IMR-90 (cell line): ENCODE measurements at places on chromosomes 13 and 19. TPM values are rescaled to one million over a fixed set of nuclear protein-coding genes. Genes with fewer than 3 reads are reported as not detected.
A peak's percentile ranks its signal among the peaks of the same experiment; 100 is the strongest.

- no peak overlapping the region for H3K4me3 ChIP-seq
- H3K27me3 ChIP-seq, result no peaks in the 10 kb centered on the region
- no peak for DNase-seq
- 0 out of 2 replicates have a peak, but pooled peaks cover 2% of the 10 kb centered on the region for H3K4me1 ChIP-seq
- H3K27ac ChIP-seq, result no peak overlapping the region
Measured at GRCh38 chr13:101205408-101205807, 210.9 kb downstream of the NALCN start.

DNA sequence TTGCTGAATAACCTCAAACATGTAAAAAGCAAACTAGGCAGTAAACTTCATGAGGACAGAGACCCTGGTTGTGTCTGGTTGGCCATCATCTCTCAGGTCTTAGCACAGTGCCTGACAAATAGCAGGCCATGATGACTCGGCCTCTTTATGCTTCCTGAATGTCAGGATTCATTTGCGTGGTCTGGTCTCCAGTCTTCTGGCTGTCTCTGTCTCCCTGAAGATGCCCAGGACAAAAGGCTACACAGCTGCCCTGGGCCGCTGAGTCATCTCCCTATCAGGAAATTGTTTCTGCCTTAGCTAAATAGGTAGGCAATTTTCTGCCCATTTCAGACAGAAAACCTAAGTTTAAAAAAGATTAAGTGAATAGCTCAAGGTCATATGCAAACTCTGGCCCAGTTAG is 84.1 kb upstream of the FNDC3A start:
- H3K27ac ChIP-seq, result no peak overlapping the region; the same call in 1 of the 2 replicates
- H3K4me3 ChIP-seq, result no peak overlapping the region
- no peaks in the 10 kb centered on the region for H3K27me3 ChIP-seq

- H3K27ac ChIP-seq, result peak overlapping the region; percentile 17; the same call in 1 of the 2 replicates
- peaks cover 6% of the 10 kb centered on the region; the same call in 1 of the 2 replicates for H3K27me3 ChIP-seq
- peak; percentile 28 for DNase-seq
Measured at GRCh38 chr19:49056101-49056901, 1.2 kb downstream of the CGB7 start.

DNA sequence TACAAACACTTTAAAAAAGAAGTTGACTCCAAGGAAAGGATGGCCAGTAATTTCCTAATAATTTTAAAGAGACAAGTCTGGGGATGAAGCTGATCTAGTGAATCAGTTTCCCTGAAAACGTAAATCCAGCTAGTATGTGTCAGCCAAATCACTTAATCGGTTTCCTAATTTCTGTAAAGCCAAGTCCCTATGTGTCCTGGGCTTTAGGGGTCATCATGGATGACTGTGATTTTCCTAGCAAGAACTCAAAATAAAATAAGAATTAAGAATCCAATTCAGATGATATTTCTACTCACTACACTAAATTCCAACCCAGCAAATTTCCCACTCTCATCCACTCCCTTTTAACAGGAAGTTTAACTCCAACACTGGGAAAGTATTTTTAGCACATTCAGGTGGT is 35.9 kb downstream of the ELF1 start:
- H3K4me3 ChIP-seq, result no peak overlapping the region
- H3K27me3 ChIP-seq, result no peaks in the 10 kb centered on the region
- H3K27ac ChIP-seq, result no peak overlapping the region
- DNase-seq, result no peak
- peaks cover 5% of the 10 kb centered on the region; the same call in 1 of the 2 replicates for H3K4me1 ChIP-seq

DNA sequence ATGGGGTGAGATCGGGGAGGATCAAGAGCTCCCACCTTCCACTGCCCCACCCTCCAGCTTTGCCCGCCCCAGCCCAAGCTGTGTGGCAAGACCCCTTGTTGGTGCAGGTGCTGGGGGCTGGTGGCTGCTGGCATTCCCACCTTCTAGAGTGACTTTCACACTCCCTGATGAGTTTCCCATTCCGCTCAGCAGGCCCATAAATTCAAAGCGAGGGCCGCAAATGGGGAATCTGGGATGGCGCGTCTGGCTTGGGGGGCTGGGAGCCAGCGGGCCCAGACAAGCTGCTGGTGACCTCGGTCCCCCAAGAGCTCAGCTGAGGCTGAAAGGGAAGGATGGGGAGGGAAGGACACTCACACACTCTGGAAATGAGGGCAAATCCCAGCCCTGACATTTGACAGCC is 110.3 kb downstream of the GADD45B start:
- no peak for DNase-seq
- H3K36me3 ChIP-seq, result no peaks in the 10 kb centered on the region
- peaks cover 3% of the 10 kb centered on the region for H3K27me3 ChIP-seq
- no peak overlapping the region for H3K4me3 ChIP-seq
- H3K4me1 ChIP-seq, result peaks cover 5% of the 10 kb centered on the region; the same call in 1 of the 2 replicates

DNA sequence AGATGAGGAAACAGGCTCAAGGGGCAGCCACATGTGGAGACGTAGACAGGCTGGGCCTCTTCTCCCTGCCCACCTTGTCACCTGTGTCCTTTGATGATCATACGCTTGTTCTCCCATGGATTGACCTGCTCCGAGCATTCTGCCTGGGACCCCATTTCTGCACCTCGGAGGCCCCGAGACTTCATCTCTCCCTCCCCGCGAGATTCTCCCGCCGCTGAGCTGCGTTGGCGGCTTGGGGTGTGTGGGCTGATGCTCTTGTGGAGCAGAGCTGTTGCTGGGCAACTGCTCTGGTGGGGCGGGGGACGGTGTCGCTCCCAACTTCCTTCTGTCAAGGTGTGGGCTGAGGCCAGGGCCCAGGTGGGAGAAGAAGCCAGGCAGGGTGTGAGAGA is 22.1 kb downstream of the MAST3 start:
- no peak overlapping the region for H3K4me3 ChIP-seq
- no peak overlapping the region for H3K27ac ChIP-seq
- peaks cover 13% of the 10 kb centered on the region for H3K4me1 ChIP-seq

Gene RDH8
- not detected in 2 replicates for polyA plus RNA-seq

GRCh38 chr19:38317104-38317612 is 1.4 kb upstream of the YIF1B start:
- DNase-seq, result no peak
- H3K36me3 ChIP-seq, result no peaks in the 10 kb centered on the region
- no peak overlapping the region for H3K4me3 ChIP-seq
- H3K4me1 ChIP-seq, result peaks cover 6% of the 10 kb centered on the region
- H3K27ac ChIP-seq, result no peak overlapping the region

Gene XAB2
- polyA plus RNA-seq, result 34.4 and 39.4 TPM in 2 replicates

Gene PSG3
- polyA plus RNA-seq, result 0.03 and 0.10 TPM in 2 replicates

Gene RXFP2
- not detected in 2 replicates for polyA plus RNA-seq

- no peaks in the 10 kb centered on the region for H3K36me3 ChIP-seq
- H3K27me3 ChIP-seq, result no peaks in the 10 kb centered on the region
- DNase-seq, result peak; percentile 33
Measured at GRCh38 chr13:82963226-82964099, 918.8 kb downstream of the SLITRK1 start.

- no peak overlapping the region for H3K4me3 ChIP-seq
- H3K27ac ChIP-seq, result no peak overlapping the region
- DNase-seq, result no peak
- H3K4me1 ChIP-seq, result no peaks in the 10 kb centered on the region
- H3K36me3 ChIP-seq, result no peaks in the 10 kb centered on the region
Measured at GRCh38 chr13:25958986-25959385, 92.8 kb downstream of the SHISA2 start.

DNA sequence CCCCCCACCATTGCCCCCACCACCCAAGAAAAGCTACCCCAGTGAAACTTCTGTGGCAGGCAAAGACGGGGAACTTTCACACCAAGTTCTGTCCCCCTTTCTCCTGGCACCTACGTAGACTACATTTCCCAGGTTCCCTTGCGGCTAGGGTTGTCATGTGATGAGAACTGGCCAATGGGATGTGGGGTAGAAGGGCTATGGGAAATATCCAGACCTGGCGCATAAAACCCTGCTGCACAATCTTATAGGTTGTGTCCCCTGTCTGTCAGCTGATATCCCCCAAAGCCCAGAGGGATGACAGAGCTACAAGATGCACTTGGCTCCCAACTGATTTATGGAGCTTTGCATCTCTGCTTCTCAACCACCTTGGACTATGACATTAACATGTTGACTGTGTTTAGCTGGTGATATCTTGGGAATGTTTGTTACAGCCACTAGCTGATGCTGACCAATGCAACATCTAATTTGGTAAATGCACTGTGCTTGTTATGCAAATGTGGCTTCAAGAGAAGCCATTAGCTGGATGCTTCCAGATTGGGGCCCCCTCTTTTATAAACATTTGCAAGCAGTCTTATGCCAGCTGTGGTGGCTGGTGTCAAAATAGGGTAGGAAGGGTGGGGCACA is 6.1 kb downstream of the SH2D3A start:
- H3K27ac ChIP-seq, result no peak overlapping the region
- no peaks in the 10 kb centered on the region; the same call in 1 of the 2 replicates for H3K27me3 ChIP-seq
- no peaks in the 10 kb centered on the region for H3K4me1 ChIP-seq
- no peaks in the 10 kb centered on the region for H3K36me3 ChIP-seq

- H3K4me1 ChIP-seq, result no peaks in the 10 kb centered on the region
- H3K4me3 ChIP-seq, result no peak overlapping the region
- peaks cover 27% of the 10 kb centered on the region for H3K36me3 ChIP-seq
- H3K27me3 ChIP-seq, result no peaks in the 10 kb centered on the region
- H3K27ac ChIP-seq, result no peak overlapping the region
Measured at GRCh38 chr19:13109361-13110098, 6.9 kb upstream of the LYL1 start.

DNA sequence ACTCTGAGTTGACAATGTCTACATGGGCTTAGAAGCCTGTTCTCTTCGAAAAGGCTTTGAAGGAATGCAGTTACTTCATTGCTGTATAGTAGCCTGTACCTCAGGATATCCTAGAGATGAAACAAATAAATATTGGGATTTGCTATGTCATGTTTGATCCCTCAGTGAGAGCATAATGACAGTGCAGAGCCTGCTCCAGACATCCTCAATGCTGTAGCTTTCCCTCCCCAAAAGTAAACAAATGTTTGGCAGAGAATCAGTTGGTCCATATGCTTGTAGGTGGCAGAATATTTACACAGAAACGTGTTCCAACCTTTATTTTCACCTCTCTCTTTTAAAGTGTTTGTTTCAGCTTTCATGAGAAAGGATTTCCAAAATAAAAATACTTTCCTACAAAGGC is 515.3 kb upstream of the SGCG start:
- no peaks in the 10 kb centered on the region for H3K27me3 ChIP-seq
- no peak overlapping the region for H3K27ac ChIP-seq
- H3K4me3 ChIP-seq, result no peak overlapping the region
- H3K36me3 ChIP-seq, result no peaks in the 10 kb centered on the region

DNA sequence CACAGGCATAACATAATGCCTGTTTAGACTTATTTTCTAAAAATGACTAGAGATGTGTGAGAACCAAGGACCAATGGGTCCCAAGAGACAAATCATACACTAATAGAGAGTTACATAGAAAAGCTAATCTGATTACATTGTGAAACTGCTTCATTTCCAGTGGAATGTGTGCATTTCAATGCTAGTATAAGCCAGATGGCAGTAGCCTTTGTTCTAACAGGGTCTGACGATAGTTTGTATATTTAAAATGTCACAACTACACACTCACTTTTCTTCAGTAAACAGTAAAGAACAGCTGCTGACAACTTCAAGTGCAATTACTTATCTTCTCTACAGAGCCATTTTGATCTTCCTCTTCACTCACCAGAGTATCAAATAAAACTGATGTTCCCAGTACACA is 4.3 kb upstream of the SLITRK5 start:
- no peaks in the 10 kb centered on the region for H3K4me1 ChIP-seq
- no peak overlapping the region for H3K4me3 ChIP-seq
- H3K27me3 ChIP-seq, result peaks cover 2% of the 10 kb centered on the region; the same call in 1 of the 2 replicates
- DNase-seq, result no peak
